Right cardiac atrium (tissue), 5 donors: ENCODE measurements at places on chromosomes 13 and 19. TPM values are rescaled to one million over a fixed set of nuclear protein-coding genes. Genes with fewer than 3 reads are reported as not detected.
A peak's percentile ranks its signal among the peaks of the same experiment; 100 is the strongest.

DNA sequence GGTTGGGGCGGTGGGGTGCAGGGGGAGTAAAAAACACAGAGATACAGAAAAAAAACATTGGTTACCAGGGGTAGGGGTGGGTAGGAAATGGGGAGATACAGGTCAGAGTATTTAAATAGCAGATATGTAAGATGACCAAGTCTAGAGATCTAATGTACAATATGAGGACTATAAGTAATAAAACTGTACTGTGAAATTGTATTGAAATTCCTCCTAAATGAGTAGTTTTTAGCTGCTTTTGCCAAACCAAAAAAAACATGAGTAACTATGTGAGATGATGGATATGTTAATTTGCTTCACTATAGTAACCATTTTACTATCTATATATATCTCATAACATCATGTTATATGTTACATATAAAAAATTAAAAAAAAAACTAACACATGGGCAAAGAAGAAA is 29.6 kb downstream of the VWA8 start:
- no peak for DNase-seq

Gene ELF1
- polyA plus RNA-seq = 16.6 TPM

DNA sequence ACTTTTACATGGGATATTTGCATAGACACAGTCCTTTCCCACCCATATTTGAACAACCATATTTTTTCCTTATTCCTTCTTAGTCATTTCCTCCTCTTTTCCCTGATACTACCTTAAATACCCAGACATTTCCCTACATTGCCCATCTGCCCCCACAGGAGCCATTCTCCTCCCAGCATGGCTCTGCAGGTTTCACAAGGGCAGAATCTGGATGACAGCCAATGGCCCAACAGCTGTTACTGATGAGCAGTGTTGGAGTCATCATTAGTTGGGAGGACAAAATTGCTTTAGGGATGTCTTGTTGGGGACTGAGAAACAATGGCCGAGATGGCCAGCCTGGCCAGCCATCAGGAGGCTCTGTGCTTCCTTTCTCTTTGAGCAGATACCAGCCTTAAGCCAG is 209.5 kb downstream of the KLF5 start:
- DNase-seq = peak; percentile 38

DNA sequence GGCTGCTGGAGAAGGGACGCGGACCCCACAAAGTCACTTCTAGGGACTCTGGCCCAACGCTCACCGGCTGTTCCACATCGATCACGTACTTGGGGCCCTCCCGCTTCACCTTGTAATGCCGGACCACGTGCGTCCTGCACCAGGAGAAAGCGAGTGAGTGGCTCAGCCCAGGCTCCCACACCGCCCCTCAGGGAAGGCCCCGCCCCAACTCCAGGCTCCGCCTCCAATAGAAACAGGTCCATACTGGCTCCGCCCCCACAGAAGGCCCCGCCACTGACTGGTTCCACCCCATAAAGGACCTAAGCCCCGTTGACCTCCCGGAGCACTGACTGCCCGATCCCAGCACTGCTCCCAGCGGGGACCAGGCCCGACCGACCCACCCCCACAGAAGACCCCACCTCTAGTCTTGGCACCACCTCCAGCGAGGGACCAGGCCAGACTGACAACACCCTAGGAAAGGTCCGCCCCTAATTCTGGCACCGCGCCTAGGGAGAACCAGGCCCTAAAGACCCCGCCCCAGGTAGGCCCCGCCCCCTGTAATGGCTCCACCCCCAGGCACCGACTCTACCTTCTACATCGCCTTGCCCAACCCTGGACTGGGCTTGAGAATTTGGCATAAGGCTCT is 11.3 kb downstream of the STAP2 start:
- DNase-seq = peak; percentile 93

DNA sequence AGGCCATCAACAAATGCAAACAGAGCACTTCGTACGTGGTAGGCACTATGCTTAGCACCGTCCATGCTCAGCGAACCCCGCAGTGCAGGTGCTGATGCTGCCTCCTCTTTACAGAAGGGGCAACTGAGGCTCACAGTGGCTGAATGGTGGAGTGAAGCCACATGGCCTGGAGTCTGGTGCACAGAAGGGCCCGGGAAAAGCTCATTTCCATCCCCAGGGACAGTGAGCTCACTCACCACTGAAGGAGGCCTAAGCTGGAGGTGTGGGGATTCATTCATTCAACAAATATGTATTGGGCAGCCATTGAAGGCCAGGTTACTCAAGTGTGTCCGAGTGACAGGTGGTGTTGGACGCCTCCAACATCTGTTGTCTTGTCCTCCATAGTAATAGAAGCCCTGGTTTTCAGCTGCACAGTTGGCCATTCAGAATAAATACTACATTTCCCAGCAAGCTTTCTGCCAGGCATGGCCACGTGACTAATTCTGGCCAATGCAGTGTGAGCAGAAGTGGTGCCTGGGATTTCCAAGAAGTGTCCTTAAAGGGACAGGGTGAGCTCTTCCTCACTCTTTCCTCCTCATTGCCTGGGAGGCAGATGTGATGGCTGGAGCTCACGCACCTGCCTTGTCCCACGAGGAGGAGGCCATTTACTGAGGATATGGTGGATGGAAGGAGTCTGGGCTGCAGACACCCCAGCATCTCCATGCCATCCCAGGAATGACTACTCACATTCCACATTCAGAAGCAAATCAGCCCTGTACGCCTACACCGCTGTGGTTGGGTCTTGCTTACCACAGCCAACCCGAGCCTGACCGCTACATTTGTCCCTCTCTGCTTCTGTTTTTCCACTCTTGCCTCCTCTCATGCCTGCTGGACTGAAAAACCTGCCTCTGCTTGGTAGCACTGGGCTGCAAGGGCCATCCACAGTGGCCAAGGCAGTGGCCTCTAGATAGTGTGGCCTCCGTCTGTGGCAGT is 2.3 kb upstream of the ZNRF4 start:
- DNase-seq = no peak

Gene NDUFS7
- polyA plus RNA-seq = 437 TPM

- DNase-seq = no peak
These were observed 943 bp downstream of the ZNF302 start for GRCh38 chr19:34678421-34678820.

GRCh38 chr13:91346850-91347201 is 661 bp upstream of the MIR17HG start:
- no peak for DNase-seq

GRCh38 chr13:46617229-46617721 is 64.3 kb downstream of the LRCH1 start:
- no peak for DNase-seq

- DNase-seq = no peak
These were observed 21.0 kb downstream of the VASP start for GRCh38 chr19:45528149-45528743.

DNA sequence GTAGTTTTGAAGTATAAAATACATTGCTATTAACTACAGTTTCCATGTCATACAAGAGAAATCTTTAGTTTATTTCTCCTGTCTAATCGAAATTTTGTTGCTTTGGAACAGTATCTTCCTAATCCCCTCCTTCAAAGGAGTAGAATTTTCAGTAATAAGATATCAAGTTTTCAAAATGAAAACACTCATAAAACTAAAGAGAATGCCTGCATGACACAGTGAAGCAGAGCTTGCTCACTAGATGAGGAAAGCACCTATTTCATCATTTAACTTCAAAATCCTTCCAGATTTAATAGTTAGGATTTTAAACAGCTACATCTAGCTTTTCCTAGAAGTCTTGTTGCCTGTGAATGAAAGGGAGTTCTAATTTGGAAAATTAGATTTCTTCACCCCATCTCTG is 80.8 kb downstream of the TNFSF11 start:
- DNase-seq = no peak

Gene CCNA1
- polyA plus RNA-seq = 0.20 TPM

DNA sequence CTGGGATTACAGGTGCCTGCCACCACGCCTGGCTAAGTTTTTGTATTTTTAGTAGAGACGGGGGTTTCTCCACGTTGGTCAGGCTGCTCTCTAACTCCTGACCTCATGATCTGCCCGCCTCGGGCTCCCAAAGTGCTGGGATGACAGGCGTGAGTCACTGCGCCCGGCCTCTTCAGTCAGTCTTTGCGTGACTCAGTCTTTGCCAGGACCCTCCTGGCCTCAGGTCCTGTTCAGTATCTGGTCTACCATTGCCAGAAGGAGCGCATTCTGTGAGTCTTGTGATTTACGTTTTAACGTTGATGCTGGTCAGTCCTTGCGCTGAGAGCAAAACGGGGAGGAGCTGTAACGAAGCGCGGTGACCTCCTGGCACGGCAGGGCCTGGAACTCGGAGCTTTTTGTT is 7.6 kb upstream of the HMG20B start:
- no peak for DNase-seq

Gene PRR36
- 0.11 TPM for polyA plus RNA-seq

- no peak for DNase-seq
These were observed 26.4 kb upstream of the ZNF181 start for GRCh38 chr19:34707661-34708060.

GRCh38 chr13:99970651-99971575 is 654 bp downstream of the ZIC5 start:
- DNase-seq = no peak

- no peak for DNase-seq
These were observed 136.3 kb downstream of the CDK8 start for GRCh38 chr13:26390203-26390602.

DNA sequence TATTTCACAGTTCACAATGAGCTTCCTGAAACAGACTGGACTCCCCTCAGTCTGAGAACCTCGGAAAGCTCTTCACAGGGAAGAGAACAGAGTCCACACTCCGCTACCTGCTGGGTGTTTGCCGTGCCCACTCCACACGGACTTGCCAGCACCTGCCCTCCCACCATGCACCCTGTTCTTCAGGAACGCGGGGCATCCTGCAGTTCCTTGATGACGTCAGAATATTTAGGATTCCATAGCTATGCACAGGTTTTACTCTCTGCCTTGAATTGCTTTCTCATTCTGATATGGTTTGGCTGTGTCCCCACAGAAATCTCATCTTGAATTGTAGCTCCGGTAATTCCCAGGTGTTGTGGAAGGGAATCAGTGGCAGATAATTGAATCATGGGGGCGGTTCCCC is 74.4 kb upstream of the FARP1 start:
- no peak for DNase-seq

DNA sequence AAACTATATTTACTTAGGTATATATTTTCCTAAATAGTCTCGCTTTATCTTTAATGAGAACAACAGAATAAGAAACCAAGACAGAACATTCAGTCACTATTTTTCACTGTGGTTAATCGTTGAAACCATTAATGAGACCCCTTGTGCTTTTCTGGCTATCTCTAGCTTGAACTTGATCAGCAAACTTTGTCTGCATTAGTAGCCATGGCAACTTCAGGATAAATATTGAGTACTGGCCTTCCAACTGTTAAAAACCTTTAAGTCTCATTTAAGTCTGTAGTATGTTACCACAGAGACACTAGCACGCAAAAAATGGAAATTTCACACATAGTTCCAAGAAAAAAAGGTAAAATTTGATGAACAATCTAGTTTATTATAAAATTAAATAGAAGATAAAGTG is 946.0 kb downstream of the SLITRK5 start:
- no peak for DNase-seq

DNA sequence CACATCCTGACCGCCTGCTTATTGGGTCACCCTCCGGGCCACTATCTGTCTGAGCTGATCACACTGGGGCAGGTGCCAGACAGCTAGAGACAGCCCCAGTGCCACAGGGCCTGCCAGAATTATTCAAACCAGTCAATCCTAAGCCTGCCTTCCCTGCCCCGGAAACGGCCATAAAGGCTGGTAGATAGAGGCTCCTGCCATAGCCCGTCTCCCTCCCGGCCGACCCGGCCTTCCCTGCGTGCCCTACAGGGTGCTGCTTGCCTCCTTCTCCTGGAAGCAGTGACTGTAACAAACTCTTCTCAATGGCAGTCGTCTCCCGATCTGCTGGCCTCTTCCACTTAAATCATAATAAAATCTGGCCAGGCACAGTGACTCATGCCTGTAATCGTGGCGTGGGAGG is 158.6 kb upstream of the SOX1 start:
- no peak for DNase-seq

Gene ZNF296
- polyA plus RNA-seq = 0.25 TPM

GRCh38 chr13:33806470-33807248 is 11.3 kb upstream of the RFC3 start:
- no peak for DNase-seq

Gene ZNF418
- polyA plus RNA-seq = 9.7 TPM
